HL-60 (cell line): ENCODE measurements at places on chromosomes 1 and 21.
A peak's percentile ranks its signal among the peaks of the same experiment; 100 is the strongest.

DNA sequence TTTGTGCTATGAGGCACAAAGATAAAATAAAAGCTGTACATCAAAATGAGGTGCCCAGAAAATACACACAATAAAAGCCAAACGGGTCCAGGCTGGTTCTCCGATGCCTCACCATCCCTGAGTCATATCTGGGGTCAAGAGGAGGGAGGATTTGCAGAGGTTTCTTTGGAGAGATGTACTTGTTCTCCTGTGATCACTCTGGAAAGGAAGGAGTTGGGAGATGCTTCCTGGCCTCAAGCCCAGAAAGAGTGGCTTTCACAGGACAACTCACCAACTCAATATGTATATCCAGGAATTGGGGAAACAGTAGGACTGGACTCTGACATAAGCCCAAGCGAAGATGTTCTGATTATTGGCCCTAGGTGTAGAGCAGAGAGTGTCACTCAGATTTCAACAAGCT, 51.9 kb downstream of the DIPK1A start:
- DNase-seq, result no peak

- no peak for DNase-seq
Measured at GRCh38 chr1:29333008-29333407, 96.7 kb downstream of the PTPRU start.

GRCh38 chr1:8712413-8713231, 104.8 kb downstream of the RERE start:
- DNase-seq, result no peak

DNA sequence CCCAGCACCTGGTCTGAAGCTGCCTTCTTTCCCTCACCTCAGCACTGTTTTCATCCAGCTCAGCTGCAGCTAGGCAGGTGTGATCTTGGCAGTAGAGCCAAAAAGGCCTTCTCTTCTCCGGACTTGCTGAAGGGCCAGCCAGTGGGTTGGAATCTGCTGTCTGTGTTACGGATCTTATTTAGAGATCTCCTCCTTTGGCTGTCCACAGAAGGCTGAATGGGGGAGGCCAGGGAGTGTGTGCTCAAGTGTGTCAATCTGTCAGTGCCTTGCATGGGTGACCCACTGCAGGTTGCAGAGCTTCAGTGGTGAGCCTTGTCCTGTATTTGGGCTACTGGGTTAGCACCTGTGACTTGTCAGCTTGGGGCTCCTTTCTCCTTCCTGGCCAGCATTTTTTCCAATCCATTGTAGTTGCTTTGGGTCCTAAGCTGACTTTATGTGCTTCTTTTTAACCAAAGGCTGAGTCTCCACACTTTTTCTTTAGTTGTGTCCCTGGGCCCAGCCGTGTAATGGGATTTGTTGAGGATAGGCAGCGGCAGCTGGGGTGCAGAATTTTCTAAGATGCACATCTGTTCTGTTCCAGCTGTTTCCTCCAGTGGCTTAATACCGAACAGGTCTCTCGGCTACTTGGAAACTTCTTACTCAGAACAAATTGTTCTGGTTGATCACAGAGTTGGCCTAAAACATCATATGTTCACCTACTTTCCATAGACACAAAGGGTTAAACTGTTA, 126.8 kb downstream of the PEX14 start:
- no peak for DNase-seq

DNA sequence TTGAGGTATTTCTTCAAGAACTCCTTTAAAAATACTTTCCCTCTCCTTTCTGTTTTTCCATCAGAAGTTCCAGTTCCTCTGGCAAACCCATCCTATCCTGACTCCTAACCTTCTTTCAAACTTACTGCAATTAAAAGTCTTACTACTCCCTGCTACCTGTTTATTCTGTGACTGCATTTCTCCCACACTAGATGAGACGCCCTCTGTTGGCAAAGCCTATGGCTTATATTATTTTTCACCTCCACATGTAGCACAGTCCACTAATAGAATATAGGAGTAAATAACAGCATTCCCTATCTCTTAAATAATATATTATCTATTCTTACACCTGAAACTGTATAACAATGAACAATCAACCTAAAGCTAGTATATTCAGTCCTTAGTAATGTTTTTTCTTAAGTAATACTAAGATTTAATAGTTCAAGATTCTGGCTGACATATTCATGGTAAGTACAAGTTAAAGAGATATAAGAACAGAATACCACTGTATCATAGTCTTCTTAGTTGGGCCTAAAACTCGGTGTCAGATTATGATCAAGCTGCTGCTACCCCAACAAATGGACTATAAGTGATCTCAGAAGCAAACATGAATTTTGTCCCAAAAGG, 54.8 kb downstream of the RAB3GAP2 start:
- no peak for DNase-seq

DNA sequence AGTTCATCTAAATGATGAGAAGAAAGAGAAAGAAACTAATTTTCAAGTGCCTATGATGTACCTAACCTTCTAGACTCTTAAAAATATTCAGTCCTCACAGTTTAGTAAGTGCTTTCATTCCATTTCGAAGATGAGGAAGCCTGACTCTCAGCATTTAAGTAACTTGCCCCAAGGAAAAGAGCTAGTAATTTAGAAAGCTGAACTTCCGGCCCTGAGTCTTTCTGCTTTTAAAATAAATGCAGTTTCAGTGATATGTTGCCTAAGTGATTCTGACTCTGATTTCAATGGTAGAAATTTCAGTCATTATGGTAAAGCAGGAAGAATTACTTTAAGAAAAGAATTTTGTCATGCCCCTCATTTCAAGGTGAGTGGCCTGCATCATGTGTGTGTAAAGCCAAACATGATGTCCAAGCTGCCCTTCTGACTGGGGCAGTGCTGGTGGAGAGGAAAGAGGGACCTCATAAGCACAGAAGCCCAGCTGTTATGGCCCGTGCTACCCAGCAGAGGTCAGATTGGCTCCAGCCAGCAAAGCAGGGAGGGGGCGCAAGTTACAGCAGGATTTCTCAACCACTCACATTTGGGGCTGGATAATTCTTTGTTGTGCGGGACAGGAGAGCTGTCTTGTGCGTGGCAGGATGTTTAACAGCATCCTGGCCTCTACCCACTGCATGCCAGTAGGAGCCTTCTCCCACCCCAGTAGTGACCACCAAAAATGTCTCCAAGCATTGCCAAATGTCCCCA, 10.7 kb downstream of the ATP1A4 start:
- DNase-seq, result peak; percentile 13

DNA sequence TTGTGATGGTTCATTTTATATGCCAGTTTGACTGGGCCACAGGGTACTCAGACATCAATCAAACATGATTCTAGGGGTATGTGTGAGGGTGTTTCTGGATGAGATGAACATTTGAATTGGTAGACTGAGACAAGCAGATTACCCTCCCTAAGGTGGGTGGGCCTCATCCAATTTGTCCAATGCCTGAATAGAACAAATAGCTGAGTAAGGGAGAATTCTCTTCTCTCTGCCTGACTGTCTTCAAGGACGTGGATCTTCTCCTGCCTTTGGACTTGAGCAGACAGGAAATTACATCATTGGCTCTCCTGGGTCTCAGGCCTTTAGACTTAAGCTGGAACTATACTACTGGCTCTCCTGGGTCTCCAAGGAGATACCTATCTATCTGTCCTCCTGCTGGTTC, 64.4 kb downstream of the SUSD4 start:
- DNase-seq, result no peak

- DNase-seq, result no peak
Measured at GRCh38 chr1:6271554-6271953, 10.7 kb upstream of the GPR153 start.

DNA sequence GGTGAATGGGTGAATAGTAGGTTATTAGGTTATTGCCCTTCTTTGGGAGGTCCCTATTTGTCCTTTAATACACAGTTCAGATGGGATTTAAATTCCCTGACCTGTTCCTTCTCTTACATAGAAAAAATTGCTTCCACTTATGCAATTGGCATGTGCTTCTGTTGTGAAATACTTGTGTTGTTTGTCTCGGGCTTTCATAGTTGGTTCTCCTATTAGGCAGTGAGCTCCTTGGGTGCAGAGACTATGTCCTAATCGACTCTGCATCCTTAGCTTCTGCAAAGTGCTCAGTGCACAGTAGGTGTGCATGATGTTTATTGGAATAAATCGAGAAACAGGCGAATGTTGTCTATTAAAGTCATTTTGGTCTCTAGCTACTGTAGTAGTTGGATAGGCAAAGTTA, 1.3 kb upstream of the PDE4B start:
- peak; percentile 69 for DNase-seq

- no peak for DNase-seq
Measured at GRCh38 chr1:244941121-244941520, 76.8 kb upstream of the HNRNPU start.

DNA sequence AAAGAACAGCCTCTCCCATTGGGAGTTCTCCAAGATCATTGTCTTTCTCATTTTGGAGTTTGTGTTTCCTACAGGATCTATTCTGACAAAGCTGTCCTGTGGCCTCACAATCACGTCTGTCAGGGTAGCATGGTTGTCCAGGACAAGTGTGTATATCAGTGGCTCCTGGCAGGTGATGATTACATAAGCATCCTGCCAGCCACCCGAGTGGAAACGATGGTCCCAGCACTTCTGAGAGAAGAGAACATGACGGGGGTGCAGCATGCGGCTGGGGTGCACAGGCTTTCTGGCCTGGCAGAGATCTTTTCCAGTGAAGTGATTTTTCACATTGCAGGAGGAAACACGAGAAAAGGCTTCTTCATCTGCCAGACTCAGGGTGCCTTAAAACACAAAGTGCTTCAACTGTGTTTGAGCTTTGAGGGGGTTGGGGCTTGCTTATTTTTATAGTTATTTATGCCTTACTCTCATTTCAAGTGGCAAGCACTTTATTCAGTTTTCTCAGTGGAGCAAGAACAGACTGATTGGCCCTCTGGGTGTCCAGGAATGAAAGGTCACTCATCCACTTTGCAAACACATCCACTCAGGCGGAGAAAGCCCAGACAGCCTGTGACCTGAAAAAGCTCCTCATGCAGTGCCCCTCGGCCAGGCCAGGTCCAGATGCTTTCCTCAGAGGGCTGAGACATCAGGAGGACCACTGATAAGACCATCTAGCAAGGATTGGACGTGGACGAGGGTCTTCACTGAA, 186.0 kb downstream of the DUSP10 start:
- DNase-seq, result no peak

DNA sequence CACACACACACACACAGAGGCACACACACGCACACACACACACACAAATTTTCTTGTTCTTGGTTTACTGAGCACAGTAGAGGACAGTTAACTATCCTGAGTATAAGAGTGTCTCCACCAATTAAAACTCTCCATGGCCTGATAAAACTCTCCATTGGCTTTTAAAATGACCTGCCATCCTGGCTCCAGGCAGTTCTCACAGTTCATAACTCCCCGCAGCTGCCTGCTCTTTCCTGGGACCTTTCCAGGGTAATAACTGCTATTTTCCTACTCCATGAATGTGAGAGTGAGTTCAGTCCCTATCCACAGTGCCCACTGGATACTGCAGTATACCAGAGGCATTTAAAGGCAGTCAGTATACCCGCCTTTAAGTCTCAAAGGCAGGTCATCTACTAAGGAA, 351.5 kb downstream of the PLPP3 start:
- no peak for DNase-seq

DNA sequence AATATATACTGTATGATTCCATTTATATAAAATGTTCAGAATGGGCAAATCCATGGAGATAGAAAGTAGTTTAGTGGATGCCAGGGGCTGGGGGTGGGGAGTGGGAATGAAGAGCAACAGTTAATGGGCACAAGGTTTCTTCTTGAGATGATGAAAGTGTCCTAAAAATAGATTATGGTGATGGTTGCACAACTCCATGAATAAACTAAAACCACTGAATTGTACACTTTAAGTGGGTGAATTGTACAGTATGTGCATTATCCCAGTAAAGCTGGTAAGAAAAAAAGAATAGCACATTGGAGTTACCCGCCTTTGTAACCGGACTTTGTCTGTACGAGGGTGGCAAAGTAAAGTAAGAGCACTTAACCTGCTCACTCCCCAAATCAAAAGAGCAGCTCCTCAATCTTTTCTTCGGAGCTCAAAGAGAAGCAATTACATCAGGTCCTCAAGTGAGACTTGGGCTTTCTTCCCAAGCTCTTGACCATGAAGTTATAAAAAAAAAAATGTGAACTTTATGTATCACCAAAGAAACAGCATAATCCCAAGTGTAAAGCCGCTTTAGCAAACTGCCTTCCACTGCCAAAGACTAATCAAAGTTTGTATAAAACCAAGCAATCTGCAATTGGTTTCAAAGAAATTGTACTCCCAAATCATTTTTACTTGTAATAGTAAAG, 32.1 kb downstream of the ALDH9A1 start:
- DNase-seq, result no peak

- no peak for DNase-seq
Measured at GRCh38 chr1:72177711-72178110, 104.6 kb downstream of the NEGR1 start.

DNA sequence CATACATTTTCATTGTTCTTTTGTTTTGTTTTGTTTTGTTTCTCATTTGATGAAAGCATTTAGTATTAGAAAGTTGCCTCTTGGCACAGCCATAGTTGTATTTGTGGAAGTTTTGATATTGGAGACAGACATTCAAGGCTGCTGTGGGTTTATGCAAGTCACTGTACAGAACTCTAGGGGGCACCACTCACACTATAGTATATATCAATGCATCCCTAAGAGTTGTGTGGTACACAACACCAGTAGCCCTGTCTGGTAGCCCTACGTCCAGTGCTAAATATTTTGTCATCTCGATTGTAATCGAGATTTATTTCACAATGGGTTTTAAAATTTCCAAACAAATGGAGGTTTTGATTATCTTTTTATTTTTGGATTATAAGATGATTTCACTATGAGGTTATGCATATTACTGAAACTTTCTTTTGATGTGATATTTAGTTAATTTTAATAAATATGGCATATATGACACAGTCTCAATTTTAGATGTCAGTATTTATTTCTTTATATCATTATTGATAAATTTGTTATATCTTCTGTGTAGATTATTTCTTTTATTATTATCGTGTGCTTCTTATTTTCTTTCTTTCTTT, 112.2 kb downstream of the NR5A2 start:
- DNase-seq, result peak; percentile 47

- no peak for DNase-seq
Measured at GRCh38 chr1:31170486-31170735, 69.3 kb downstream of the NKAIN1 start.

GRCh38 chr1:151377150-151377884, 4.8 kb upstream of the SELENBP1 start:
- no peak for DNase-seq

DNA sequence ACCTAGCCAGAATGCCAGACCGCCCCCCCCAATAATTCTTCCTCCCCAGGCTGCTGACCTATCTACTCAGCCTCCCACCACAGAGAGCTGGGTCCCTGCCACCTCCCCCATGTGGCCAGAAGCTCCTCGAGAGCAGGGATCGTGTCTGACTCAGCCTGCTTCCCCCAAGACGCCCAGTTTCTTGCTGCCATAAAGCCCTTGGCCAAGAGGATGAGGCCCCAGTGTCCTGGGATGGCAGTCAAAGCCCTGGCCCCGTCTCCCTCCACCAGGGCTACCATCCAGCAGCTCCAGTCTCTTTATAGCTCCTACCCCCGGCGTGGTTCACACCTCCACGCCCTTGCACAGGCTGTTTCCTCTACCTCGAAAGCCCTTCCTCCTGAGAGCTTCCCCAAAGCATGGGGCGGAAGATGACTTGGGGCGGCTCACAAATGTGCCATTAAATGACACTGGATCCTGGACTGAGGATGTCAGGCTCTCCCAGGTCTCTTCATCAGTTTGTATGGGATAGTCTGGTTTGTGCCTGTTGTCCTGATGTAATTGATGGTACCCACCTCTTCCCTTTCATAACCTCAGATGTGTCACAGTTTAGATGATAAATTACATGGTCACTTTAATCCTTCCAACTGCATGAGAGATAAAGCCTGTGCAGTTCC, 13.2 kb downstream of the ADGRB2 start:
- peak; percentile 53 for DNase-seq

- no peak for DNase-seq
Measured at GRCh38 chr21:37658817-37659458, 257.3 kb downstream of the KCNJ6 start.
